KG1 (cell line): ENCODE measurements at places on chromosomes 16 and 17.

- DNase-seq, result no peak
Measured at GRCh38 chr16:48059936-48060335, 95.9 kb downstream of the ABCC12 start.

DNA sequence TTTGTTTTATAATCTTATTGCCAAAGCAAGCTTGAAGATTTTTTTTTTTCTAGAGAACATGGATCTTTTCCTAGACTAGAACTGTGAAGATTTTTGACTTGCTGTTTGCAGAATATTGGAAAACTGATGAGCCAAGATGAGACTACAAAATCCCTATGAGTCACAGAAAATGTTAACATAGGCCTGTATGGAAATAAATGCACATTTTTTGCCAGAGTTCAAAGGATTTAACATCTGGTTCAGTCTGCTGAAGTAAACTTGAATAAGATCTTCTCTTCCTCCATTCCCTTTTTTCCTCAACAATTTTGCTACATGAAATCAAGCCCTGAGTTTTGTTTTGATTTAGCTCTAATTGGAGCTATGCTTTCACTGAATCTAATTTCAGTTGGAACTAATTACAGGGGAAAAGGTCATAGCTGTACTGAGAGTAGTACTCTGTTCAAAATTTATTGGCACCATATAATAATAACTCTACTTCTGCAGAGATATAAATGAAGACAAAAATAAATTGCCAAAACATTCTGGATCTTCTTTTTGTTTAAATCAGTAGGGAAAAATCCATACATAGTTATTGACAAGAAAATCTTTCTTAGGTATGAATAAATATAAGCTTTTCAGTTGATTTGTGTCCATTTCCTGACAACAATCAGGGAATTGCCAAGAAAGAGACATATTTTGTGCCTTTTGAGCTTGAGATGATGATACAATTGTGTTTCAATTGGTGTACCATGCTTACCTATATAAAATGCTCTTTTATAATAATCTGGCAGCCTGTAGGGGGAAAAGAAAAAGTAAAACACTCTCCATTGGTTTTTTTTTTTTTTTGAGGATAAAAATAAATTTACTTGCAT, 387.5 kb upstream of the GOT2 start:
- no peak for DNase-seq

DNA sequence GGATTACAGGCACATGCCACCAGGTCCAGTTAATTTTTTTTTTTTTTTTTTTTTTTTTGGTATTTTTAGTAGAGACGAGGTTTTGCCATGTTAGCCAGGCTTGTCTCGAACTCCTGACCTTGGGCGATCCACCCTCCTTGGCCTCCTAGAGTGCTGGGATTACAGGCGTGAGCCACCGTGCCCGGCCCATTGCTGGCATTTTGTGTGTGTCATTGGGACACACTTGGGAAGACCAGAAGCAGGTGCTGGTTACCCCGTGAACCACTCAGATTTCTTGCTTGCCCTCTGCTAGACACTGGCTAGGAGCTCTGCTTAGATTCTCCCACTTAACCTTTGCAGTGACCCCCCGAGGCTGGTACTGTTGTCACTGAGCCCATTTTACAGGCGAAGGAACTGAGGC, 229.3 kb downstream of the IRF8 start:
- DNase-seq, result no peak

GRCh38 chr17:50150354-50151040, at the start of gene PPP1R9B:
PPP1R9B (minus strand) TSS chr17:50150677; CDS start chr17:50150513, 164 bp downstream.
- no peak for DNase-seq

DNA sequence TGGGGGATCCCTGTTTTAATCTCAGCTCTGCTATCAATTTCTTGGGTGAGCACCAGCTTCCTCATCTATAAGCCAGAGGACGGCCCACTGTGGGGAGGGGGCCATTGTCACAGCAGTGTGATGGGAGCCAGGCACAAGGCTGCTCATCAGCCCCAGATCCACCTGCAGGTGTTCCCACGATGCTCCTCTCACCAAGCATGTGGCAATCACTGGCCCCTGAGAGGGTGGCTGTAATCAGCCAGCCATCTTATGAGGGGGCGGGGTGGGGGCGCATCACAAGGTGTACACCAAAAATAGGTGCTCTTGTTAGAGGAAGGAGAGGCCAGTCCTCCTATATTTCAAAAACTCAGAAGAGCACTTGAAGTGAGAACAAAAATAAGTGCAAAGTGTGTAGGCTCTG, 31.2 kb downstream of the HNF1B start:
- DNase-seq, result no peak

DNA sequence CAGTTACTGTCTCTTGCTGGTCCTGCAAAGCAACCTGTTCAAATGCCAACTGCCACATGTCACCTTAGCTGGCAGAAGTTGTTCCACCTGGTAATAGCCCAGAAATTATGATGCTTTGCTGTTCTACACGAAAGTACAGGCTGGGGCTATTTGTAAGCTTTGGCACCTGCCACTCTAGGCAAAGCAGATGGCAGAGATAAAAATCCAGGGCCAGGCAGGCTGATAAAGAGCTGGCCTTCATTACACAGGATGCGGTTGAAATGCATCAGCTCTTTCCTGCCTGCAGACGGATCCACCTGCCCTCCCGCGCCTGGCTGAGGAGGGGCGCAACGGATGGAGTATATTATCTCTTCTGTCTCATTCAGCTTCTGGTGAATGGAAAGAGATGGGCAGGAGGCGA, 29.3 kb upstream of the KDM8 start:
- DNase-seq, result peak; percentile 27

DNA sequence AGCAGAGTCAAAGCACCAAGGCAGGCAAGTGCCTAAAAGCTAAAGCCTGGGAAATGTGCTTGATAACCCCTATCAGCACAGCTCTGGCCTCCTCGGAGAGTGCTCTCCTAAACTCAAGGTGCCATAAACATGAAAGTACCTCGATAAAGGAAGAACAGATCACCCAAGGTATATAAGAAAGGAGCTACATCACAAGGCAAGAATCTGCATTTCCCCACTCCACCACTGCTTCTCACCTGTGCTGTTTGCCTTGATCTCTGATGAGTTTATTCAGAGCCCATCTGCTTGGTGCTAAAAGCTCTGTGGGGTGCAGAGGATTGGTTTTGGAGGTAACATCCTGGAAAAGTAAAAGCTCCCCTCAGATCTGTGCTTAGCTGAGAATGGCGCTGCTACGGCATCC, 449.5 kb upstream of the CDH5 start:
- DNase-seq, result no peak

DNA sequence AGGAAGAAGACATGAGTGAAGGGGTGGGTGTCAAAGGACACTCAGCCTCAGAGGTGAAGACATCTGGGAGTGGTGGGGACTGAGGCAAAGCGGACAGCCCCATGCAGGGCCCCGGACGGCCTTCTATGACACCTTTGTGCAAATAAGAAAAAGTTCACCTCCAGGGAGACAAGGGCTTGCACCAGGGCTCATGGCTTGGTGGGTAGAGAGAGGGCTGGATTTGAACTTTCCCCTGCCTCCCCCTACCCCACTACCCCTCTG, 30.5 kb downstream of the LRRC75A start:
- DNase-seq, result no peak

- DNase-seq, result no peak
Measured at GRCh38 chr16:590188-590814, 435 bp downstream of the RAB40C start.

DNA sequence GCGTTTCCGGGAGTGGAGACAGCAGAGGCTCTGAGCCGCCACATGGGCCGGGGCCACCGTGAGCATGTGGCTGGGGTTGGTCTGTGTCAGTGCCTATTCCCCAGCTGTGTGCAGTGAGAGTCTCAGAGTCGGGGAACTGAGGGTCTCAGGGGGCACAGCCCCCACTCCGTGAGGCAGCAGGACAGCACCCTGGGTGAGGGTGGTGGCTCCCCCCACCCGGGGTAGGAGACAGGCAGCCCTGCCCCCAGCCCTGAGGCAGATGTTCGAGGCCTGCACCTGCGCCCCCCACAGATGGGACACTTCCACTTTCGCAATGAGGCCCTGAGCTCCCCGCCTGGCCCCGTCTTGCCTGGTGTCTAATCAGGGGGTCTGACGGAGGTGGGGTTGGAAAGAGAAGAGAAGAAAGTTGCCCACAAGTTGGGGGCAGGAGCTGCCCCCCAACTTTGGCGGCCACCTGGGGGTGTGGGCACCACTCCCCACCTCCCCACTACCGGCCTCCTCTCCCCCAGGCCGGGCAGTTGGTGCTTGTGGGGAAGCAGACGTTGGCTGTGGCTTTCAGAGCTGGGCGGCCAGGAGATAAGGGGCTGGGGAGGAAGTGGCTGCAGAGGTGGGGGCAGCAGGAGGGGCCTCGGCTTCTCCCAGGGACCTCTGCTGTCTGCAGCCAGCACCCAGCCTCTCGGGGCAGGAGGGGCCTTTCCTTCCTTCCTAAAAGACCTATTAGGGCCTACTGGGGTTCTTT, 1.8 kb upstream of the CBFA2T3 start:
- DNase-seq, result peak; percentile 87

GRCh38 chr17:50130559-50131305, 772 bp upstream of the SAMD14 start:
- no peak for DNase-seq

- no peak for DNase-seq
Measured at GRCh38 chr16:79177018-79177417, 423.5 kb downstream of the MAF start.

- no peak for DNase-seq
Measured at GRCh38 chr16:29148131-29148691, 163.4 kb downstream of the LAT start.

DNA sequence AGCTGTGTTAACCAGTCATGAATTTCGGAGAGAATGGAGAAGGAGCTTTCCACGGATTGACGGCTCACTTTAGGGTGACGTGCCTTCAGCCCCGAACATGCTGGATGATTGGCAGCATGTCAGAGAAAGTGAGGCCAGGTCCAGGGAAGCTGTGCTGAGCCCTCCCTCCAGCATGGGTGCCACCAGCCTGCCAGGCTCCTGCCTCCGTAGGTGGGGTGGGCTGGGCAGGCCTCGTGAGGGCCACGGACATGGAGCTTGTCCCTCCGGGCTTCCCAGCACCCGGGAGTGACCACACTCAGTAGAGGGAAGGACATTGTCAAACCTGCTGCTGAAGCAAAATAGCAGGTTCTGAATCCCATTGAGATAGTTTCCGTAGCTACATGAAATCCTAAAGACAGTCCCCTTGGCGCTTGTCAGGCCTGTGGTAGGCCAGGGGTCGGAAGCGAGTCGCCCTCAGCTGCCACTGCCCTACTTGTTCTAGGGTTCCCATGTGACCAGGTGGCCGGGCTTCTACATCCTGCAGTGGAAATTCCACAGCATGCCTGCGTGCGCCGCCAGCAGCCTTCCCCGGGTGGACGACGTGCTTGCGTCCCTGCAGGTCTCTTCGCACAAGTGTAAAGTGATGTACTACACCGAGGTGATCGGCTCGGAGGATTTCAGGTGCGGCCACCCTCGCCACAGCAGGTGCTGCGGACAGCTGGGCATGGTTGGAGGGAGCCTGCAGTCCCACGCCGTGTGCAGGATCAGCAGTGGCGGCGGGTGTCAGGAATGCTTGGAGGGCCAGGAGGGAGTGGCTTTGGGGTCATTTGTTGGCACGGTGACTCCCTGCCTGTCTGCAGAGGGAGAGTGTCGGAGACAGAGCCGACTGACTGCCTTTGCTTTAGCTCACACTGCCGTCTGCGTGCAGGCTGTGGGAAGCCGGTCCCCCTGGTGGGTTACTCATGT, 72.3 kb downstream of the SEC14L1 start:
- DNase-seq, result no peak

GRCh38 chr17:8735336-8735939, 9.2 kb downstream of the CCDC42 start:
- DNase-seq, result no peak

DNA sequence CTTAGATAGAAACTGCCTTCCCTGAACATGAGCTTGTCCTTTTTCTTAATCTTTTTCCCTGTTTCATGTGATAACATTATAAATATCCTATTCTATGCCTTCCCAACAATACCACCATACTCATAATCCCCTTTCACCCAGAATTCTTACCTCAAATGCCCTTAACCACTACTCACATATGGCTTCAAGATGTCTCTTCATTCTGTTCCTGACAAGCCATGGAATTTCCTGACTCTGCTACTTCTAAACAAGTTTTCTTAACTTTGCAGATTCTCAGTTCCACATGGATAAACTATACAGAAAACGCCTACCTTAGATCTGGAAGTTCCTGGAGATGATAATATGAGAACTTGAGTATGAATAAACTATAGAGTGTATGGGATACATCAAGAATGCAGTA, 1217.8 kb downstream of the CDH8 start:
- DNase-seq, result no peak

DNA sequence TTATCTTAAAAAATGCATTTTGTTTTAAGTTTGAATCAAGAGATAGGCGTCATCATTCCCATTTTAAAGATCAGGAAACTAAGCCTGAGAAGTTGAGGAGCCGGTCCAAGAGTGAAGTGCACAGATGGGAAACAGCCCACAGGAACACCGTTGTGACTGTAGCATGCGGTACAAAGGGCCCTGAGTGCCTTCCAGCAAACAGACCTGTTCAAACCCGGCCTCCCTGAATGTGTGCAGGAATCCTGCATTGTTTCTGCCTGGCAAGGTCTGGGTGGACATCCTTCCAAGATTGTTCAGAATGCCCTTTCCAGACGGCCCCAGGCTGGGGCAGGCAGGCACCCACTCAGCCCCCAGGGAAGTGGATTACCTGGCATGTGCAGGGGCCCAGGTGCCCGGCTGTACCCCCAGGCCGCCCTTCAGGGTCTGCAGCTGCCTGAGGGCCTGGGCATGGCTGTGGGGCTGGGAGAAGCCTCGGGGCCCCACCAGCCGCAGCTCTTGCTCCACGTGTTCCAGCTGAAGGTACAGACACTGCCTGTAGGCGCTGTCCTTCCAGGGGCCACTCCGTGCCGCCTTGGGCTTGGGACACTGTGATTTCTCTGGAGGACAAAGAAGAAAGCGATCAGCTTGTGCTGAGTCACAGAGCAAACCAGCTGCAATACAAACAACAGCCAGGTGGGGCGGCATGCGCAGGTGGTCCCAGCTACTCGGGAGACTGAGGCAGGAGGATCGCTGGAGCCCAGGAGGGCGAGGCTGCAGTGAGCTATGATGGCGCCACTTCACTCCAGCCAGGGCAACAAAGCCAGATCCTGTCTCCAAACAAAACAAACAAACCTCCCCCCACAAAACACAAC, 45.0 kb upstream of the GCSH start:
- DNase-seq, result no peak

GRCh38 chr17:9298135-9298534, 276.8 kb downstream of the NTN1 start:
- no peak for DNase-seq

GRCh38 chr16:76787394-76787793, 403.6 kb upstream of the MON1B start:
- DNase-seq, result no peak

- DNase-seq, result no peak
Measured at GRCh38 chr16:11792410-11793241, 4.4 kb downstream of the ZC3H7A start.
